ENCODE measurements at places on chromosomes 1 and 21.

- no peak for DNase-seq
Observed at GRCh38 chr1:178726087-178726517, 1.1 kb downstream of the RALGPS2 start.

DNA sequence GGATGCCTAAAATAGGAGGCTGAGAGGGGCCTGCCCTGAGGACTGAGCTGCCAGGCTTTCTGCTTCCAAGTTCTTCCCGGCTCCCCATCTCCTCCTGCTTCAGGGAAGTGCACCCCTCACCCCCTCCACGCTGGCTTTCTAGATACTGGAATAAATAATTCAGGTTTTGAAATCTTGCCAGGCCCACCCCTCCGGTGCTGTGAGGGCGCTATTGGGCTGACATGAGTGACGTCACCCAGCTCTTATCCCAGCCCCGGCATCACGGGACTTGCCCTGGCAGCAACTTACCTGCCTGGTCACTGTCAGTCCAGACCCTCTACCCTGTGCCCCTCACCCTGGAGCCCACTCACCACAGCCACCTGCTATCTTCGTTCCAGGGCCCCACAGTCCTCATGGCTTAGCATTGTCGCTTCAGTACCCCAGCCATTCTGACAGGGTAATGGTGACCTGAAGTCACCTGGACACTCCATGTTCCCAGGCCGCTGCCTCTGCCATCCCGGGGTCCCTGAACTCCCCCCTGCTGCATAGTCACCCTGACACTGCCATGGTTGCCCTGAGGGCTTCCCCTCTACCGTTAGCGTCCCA, 819 bp upstream of the GPR3 start:
- no peak for DNase-seq

DNA sequence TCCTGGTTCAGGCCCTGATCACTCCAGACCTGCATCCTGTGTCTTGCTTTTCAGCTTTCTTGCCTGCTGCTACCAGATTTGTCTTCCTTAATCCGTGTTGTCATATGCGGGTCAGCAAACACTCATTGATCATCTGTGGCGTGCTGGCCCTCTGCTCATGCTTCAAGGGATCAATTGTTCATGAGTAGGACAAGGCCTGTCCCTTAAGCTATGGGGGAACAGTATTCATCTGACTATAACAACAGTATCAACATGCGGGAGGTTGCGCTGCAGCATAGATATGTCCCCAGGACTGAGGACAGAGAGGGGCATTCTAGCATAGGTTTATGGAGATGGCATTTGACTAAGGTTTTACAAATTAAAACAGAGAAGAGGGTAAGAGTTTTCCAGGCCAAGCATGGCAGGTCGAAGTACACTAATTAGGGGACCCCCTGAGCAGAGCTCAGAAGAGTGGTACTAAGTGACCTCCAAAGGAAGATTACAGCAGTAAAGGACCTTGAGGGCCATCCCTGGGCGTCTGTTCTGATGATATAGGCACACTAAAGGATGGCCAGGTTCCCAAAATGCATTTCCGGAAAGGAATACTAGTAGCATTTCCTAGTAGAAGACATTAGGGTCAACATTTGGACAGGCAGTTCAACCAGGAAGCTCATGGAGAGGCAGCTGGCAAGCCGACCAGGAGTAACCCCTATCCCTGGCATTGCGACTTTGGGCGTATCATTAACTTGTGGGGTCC, 811 bp upstream of the ZNF672 start:
- DNase-seq: no peak

GRCh38 chr21:45698493-45699184, 55.1 kb downstream of the PCBP3 start:
- DNase-seq: no peak

DNA sequence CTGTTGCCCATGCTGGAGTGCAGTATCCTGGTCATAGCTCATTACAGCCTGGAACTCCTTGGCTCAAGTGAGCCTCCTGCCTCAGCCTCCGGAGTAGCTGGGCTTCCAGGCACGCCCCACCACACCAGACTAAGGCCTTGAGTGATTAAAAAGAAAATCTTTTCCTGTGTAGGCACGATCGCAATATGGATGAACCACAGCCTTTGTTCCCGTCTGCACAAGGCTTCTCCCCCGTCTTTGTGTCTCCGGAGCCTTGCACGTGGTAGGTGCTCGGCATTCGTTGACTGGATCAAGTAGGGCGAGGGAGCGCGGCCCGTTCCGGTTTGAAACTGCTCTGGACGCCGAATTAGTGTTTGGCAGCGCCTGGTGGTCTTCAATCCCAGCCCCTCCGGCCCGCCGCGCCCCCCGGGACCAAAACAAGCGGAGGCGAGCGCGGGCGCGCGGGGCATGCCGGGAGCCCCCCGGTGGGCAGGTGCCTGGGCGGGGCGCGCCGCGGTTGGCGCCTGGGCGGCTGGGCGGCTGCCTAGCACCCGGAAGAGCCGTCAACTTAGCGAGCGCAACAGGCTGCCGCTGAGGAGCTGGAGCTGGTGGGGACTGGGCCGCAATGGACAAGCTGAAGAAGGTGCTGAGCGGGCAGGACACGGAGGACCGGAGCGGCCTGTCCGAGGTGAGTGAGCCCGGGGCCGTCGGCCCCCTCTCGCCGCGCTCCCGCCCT, at the start of gene SFT2D2:
Gene SFT2D2 (plus strand): TSS at position 529 of the 715 bp plus-strand sequence. CDS start 76 bp downstream, at position 605.
- DNase-seq: peak; percentile 54

DNA sequence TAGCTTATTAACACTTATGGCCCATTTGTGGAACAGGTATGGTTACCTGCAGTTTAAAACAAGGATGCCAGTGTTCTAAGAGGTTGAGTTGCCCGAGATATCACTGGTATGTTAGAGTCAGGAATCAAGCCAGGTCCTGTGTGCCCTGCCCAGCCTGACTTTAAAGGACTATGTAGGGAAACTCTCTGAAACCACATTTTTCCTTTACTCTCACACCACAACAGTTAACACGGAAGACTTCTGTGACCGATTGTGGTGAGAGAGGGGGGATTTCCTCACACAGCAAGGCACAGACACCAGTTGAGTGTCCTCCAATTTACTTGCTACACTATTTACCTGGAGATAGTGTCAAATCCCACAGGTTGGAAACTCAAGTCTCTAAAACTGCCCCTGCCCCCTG, 47.8 kb downstream of the UCK2 start:
- no peak for DNase-seq

DNA sequence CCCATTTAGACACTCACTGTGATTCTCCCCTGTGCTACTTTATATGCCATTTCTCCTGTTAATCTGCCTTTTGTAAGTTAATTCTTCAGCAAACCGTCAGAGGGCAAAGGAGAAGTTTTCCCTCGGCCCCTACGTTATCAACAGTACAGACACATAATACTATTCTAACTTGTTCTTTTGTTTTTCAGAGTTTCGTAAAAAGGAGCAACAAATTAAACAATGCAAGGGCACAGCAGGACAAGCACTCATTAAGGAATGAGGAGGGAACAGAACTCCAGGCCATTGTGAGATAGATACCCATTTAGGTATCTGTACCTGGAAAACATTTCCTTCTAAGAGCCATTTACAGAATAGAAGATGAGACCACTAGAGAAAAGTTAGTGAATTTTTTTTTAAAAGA, 32.3 kb downstream of the CNN3 start:
- no peak for DNase-seq

GRCh38 chr1:186845576-186846210, 16.9 kb downstream of the PLA2G4A start:
- DNase-seq: no peak

DNA sequence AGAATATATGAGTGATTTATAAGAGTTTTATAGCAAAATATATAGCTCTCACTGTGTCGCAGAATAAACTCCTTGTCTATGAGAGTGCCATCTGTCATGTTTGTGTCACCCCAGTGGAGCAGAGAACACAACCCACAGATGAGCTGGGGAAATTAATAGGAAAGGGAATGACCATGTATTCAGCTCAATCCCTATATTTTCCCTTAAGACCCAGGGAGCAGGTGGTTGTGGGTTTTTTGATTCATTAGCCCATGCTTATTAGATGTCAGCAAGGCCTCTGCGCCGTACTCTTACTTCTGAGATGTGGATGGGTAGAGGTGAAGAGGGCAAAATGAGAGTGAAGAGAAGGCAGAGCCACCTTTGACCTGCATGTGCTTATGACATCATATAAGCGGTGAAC, 4.1 kb upstream of the GREM2 start:
- DNase-seq: no peak

GRCh38 chr1:185742403-185742802, 8.2 kb downstream of the HMCN1 start:
- DNase-seq: no peak

DNA sequence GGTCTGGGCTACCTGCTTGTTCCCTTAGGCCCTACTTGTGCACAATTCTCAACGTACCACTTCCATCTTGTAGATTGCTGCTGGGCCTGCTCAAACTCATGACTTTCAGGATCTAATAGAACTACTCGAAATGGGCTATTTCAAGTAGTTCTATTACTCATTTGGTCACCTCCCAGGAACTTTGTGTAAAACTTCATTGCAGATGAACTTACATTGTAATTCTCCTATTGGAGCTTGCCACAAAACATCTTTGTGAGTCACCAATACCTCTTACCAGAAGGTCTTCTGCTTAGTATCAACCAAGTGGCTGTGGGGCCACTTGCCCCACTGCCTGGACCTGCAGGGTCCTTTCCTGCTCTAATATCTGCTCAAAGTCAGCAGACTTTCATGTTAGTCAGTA, 10.7 kb upstream of the MYOCOS start:
- no peak for DNase-seq

DNA sequence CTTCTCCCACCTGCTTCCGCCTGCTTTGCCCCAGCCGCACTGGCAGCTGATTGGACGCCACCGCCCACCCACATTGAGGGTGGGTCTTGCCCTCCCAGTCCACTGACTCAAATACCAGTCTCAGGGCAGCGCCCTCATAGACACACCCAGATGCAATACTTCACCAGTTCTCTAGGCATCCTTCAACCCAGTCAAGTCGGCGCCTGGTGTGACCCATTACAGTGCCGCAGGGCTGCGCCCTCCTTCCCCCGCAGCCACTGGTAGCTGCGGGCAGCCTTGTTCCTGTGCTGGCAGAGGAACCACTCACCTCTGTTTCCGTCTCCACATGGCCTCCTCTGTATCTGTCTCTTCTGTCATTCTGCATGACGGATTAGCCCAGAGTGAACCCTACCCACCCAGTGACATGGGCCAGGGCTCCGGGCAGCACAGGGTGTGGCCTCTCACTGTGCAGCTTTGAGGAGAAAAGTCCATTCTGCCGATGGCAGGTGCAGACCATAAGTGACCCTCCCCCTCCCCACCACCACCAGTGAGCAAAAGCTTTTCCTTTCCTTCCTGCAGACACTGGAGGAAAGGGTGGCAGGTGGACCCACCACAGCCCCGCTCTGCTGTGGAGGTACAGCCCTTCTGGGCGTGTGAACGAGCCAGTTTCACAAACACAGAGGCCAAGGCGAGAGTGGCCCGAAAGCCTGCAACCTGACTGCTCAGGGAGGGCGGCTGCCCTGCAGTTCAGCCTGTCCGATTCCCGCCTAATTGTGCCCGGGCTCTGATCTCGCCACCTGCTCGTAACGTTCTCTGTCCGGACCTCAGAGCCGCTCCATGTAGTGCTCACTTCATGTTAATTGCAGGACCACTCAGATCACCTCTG, 57.1 kb downstream of the FAAP20 start:
- no peak for DNase-seq

DNA sequence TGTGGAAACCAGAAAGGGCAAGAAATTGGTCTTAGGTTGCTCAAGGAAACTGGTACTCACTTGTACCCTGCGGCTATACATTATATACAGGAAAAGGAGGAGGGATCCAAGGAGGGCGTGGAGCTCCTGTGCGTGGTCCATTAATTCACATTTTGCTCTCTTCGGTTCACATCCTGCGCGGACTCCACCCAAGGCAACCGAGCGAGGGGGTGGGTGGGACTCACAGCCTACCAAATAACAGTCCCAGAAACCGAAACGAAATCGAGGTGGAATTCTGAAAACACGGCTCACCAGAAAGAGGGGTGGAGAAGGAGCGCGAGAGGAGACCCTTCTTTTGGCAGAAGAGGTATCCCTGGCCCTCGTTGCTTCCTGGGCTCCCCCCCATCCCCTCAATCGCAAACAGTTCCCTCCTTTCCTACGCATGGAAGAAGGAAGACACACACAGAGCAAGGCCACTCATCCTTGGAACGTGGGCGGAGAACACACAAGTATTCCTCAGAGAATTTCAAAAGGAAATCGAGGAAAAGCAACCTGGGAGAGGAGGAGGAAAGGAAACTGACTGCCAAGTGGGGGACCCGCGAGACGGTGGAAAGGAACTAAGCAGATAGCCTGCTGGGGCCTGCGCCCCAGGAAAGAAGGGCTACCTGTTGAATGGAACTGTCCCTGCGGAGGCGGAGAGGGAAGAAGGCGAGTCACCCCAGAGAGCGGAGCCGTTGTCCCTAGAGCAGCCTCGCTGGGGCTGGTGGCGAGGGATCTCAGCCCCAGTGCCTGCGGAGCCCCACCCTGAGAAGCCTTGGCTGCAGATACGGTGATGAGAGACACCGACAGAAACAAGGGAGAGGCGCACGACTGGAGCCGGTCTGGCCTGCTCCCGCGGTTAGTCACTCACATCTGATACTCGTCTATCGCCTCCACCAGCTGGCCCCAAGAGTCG, 705 bp downstream of the AIDA start:
- DNase-seq: peak; percentile 14

DNA sequence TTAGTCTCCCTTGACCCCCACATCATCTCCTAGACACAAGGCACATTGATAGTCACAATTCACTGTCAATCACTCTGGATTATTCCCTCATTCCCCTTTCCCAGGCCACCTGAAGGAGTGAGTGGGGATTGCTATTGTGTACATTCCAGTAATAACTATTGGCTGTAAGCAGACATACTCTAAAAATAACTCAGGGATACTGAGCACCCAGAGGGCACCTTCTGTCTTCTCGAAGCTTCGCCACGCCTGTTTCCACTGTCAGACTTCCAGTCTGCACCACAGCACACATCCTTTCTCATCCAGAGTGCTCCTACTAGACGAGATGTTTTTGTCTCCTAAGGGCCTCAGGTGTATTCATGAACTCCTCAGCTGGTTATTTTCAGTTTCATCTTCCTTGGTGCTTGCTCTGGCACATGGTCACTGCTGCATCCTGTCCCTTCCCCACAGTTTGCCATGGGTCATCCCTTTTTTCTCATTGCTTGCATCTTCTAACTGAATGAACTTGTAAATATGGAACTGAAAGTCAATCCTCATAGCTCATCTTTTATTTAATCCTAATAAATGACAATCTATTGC, 848 bp upstream of the APOBEC4 start:
- no peak for DNase-seq

GRCh38 chr1:105724286-105724685, 1332.2 kb upstream of the PRMT6 start:
- no peak for DNase-seq

GRCh38 chr1:181128592-181129497, 40.3 kb downstream of the IER5 start:
- DNase-seq: no peak

GRCh38 chr1:87203904-87204303, 124.8 kb upstream of the LMO4 start:
- no peak for DNase-seq
